ENCODE measurements at places on chromosomes 3 and 15.

- no peak for ATAC-seq
These were observed 80.8 kb downstream of the GHSR start for GRCh38 chr3:172367205-172368105.

GRCh38 chr15:81774309-81774708, 271.5 kb downstream of the MEX3B start:
- no peak for ATAC-seq

DNA sequence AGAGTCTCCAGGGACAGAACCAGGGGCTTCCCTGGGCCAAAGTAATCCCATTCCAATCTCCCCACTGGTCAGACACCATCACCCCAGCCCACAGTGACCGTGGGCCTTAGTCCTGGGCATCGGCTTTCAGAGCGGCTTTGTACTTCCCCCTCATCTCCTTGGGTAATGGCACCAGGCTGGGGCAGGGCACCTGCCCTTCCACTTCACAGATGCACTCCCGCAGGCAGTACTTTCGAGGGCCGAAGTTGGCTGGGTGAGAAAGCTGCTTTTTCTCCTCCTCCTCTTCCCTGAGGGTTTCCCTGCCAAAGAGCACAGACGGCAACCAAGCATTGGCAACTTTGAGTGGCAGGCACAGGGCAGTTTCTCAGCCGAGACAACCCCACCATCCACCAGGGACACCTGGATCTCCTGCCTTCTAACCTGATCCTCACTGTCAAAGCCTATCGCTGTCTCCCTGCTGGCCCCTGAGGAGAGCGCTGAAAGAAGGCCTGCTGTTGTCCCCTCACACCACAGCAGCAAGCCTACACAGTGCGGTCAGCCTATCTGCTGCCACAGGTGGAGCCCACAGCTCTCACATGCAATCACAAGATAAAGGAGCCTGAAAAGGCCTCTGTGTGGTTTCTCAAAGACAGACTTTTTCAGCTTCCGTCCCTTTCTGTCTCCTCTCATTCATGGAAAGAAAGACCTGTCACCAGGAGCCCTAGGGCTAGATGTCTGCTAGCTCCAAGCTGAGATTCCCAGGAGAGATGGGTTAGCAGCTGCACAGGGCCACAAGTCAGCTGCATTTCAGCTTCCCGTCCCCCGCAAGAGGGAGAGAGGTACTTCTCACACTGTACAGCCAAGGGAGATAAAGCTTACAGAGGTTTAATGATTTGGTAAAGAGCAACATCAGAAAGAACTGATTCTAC, 12.5 kb downstream of the MRPS25 start:
- no peak for ATAC-seq

GRCh38 chr15:45812200-45812599, 177.4 kb downstream of the SQOR start:
- no peak for ATAC-seq
